8988T (cell line): ENCODE measurements at places on chromosomes 11 and 22.
A peak's percentile ranks its signal among the peaks of the same experiment; 100 is the strongest.

- DNase-seq: no peak
Observed at GRCh38 chr22:23230348-23231068, 50.2 kb downstream of the BCR start.

DNA sequence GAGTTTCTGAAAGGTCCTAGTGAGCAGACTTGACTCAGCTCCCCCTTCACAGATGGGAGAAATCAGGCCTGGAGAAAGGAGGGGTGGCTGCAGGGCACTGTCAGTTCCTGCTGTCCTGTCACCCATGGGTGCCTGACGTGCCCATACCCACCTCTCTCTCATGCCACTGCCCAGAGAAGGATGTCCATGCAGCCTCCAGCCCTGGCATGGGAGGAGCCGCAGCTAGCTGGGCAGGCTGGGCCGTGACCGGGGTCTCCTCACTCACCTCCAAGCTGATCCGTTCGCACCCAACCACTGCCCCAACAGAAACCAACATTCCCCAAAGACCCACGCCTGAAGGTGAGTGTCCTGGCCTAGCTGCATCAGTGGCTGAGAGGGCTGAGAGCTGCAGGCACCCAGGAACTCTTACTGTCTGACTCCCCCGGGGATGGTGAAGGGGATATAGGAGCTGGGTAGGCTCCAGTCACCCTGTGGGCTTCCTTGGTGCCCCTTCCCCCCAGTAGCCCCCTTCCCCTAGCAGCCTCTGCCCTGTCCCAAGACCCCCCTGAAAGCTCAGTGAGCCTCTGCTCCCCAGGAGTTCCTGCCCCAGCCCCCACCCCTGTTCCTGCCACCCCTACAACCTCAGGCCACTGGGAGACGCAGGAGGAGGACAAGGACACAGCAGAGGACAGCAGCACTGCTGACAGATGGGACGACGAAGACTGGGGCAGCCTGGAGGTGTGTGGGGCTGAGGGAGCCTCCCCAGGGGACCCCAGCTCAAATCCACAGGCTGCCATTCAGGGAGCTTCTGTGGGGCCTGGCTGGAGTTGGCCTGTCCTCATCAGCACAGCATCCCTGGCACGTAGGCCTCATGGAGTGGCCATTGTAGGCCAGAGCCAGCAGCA is 11.8 kb downstream of the SCYL1 start:
- peak; percentile 54 for DNase-seq

DNA sequence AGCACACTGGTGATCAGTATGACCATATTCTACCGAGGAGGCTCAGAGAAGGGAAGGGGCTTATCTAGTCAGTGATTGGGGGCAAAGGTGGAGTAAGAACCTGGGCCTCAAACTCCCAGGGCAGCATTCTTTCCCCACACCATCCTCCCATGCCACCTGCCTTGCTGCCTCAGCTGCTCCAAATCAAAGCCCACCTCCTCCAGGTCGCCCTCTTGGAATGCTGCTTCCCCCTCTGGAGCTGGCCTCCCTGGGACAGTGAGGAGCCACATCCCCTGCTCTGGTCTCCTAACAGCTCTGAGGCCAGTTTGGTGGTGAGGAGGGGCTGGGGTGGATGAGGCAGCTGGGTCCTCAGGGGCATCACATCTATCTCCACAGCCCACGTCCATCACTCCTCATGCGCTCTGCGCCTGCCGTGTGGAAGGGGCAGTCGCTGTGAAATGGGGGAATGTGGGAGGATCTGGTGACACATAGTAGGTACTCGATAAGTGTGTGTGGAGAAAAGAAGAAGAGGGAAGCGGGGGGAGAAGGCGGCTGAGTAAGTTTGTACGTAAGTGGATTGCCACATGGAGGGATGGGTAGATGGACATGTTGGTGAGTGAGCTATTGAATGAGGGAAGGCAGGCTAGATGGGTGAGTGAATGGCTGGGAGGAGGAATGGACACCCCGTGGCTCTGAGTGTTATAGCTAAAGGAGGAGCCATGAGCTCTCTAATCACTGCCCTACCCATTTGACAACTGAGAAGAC is 16.1 kb upstream of the ARHGEF17 start:
- DNase-seq: no peak

- no peak for DNase-seq
Observed at GRCh38 chr22:20973634-20974286, 6.7 kb downstream of the AIFM3 start.

- no peak for DNase-seq
Observed at GRCh38 chr11:33868647-33869461, 23.0 kb downstream of the LMO2 start.

DNA sequence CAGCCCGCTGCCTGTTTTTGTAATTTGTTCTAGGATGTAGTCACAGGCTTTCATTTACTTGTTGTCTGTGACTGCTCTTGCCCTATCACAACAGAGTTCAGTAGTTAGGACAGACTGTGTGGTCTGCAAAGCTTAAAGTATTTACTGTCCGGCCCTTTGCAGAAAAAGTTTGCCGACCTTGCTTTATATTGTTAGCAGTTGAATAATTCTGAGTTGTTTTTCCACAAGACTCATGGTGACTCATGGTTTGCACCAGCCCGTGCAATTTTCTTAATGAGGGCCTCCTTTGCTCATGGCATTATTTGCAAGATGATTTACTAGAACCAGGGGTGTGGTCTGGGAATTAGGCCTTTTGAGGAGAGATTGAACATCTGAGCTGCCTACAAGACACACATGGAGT is 110.6 kb downstream of the SCN3B start:
- DNase-seq: no peak

GRCh38 chr11:6321356-6321755 is 1.1 kb upstream of the CAVIN3 start:
- no peak for DNase-seq

DNA sequence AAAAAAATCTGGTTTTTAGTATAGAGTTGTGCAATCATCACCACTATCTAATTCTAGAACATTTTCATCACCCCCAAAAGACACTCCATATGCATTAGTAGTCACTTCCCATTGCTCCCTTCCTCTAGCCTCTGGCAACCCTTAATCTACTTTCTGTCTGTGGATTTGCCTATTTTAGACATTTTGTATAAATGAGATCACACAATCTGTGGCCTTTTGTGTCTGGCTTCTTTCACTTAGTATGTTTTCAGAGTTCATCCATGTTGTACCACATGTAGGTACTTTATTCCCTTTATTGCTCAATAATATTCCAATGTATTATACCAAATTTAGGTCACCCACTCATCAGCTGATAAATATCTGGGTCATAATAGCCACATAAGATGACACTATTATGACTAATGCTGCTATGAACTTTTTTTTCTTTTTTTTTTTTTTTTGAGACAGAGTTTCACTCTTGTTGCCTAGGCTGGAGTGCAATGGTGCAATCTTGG is 67.5 kb upstream of the SCUBE2 start:
- no peak for DNase-seq

DNA sequence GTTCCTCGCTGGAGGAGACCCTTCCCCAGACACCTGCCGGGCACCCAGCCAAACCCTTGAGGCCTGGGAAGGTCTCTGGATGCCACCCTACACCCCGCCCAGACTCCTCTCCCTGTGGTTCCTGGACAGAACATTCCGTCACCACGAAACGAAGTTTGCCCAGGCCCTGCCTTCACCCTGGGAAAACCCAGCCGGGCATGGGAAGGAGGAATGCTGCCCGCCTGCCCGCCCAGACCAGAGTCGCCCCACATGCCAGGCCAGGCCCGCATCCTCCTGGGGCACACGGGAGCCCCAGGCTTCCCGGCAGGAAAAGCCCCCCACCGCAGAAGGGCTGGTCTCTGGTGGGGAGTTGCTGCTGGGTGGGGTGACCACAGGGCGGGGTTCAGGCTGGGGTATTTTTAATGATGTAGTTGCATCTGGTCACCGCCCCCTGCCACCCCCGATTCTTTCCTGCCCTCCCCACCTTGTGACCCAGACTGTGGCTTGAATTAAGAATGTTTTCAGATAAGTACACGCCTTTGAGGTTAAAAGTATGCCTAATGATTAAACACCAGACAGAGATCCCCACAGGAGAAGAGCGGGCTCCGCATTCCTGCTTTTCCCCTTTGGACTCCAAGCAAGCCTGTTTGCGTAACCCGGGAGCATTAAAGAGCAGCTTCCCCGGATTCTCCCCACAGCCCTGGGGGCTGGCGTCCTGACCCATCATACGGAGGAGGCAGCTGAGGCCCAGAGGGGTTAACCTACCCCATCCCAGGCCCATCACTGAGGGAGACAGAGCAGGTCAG is 44.6 kb upstream of the PPARA start:
- DNase-seq: no peak

DNA sequence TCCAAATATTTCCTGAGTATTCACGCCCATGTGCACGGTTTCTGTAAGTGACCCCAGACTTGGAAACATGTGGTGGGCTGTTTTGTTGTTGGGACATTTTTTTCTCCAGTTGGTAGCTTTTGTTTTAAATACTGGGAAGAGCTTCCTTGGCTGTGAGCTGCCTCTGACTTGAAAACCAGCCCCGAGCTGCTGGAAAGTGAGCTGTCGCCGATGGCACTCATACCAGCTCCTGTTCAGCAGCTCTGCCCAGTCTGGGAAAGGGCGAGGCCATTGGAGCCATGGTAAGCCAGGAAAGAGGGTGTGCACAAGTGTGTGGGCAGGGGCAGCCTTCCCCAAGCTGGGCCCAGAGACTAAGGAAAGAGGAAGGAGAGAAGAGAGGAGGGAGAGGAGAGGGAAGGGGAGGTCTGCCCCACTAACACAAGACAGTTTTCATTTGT is 3.2 kb upstream of the FLI1 start:
- no peak for DNase-seq

DNA sequence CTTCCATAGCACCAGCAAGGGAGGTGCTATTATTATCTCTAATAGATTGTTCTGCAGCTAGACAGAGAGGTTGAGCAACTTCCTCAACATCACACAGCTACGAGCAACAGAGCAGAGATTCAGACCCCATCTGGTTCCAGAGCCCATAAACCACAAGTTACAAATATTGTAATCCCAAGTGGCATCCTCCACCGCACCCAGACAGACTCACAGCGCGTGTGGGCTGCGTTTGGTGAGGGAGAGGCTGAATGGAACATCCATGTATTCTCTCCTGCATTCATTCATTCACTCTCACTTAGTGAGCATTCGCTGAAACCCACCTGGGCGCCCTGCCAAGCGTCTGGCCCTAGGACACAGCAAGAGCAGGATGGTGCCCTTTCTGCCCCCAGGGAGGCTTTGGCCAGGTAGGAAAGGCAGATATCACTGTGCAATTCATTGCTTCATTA is 33.5 kb downstream of the LIF start:
- DNase-seq: no peak

DNA sequence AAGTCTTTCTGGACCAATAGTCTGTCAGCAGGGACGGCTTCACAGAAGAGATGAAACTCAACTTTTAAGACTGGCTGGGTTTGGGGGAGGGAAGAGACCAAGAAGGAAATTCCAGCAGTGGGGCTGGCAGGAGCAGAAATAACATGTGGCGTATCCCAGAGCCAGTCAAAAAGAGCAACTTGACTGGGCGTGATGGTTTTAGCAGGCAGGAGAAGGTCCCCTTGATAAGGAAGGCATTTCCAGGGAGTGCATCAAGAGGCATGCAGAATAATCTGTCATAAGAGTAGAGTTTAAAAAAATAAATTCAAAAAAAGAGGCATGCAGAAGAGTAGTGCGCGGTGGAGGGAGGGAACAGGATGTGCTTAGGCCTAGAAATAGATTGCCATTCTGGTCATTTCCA is 52.5 kb downstream of the C22orf31 start:
- DNase-seq: no peak

DNA sequence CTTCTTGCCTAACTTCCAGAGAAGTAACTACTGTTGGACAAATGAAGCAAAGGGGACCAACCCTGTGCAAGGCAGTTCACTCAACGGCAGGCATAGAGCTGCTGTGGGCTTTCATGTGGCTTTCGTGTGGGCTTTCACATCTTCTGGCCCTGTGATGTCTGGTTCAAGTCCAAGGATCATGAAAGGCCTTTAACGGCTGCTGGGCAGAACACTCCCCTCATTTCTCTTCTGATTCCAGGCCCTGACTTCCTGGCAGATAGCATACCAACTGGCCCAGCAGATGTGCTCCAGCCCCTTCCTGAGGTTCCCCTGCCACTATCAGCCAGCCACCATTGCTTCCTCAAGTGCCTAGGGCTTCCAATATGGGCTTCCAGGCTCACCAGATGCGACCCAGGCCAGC is 28.7 kb upstream of the CTR9 start:
- DNase-seq: no peak

DNA sequence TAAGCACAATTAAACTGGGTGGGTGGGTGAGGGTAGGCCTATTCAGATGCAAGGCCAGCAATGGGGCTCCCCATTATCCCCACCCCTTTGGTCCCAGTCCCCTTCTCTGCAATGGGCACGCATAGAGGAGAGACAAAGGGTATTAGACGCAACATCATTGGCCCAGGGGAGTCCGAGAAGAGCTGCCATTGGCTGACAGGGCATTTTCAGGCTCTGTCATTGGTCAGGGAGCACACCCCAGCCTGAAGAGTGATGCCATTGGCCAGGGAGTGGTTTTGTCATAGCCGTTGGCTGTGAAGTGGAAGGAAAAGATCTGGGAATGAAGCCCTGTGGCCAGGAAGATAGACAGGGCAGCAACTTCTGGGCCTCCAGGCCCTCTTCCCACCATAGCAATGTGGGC is 2.8 kb upstream of the TRIM3 start:
- no peak for DNase-seq

DNA sequence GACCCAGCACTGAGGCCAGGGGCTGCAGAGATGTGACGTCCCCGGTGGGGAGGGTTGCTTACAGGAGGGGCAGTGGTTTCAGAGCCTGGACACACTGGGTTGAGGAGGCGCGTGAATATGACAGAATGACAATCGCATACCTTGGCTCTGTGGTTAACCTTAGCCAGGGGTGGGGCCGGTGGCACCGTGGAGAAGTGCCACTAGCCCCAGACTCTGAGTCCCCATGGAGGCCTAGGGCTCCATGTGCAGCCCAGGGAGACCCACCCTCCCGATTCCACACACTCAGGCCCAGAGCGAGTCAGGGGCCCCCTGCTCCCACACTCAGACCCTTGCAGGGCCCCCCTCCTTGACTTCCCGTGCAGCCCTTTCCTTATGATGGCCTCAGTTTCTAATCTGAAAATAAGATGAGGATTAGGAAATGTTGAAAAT is 3.6 kb upstream of the ACR start:
- no peak for DNase-seq

GRCh38 chr22:49263101-49263500 is 564.6 kb downstream of the BRD1 start:
- DNase-seq: no peak

DNA sequence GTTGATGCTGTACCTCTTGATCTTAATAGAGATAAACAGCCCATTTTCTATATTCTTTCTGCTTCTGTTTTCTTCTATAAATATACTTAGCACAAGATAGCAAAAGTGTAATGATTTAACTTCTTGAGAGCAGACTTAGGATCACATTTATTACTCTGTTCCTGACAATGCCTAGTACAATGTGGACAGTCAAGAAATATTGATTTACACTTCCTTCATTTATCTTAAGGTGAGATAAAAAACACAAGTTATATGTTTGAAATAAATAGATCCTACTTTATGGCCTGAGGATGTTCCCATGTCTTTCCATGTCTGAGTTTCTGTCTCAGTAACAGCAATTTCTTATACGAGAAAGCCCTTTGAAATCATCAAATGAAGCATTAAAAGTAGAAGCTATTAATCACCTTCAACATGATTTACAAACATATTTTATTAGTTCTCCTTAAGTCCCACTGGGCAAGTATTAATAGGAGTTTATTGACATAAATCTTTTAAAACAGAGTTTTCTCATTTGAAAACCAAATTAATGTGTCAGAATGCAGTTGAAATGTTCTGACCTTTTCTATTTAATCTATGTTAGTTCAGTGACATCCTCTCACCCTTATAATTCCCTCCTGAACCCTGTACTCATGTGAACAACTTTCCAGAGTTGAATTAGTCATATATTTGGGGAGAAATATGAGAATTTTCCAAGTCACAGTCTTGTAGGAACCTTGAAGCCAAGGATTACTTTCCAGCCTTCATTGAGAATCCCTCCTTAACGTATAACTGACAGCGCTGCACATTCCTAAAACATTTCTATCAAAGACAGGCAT is 1611.7 kb upstream of the TENM4 start:
- no peak for DNase-seq
